ENCODE measurements at places on chromosomes 1 and 21.
A peak's percentile ranks its signal among the peaks of the same experiment; 100 is the strongest.

- DNase-seq = no peak
Measured at GRCh38 chr21:31727181-31727580, 4.7 kb downstream of the SCAF4 start.

GRCh38 chr1:172326136-172326535 lies 94.3 kb upstream of the C1orf105 start:
- no peak for DNase-seq

DNA sequence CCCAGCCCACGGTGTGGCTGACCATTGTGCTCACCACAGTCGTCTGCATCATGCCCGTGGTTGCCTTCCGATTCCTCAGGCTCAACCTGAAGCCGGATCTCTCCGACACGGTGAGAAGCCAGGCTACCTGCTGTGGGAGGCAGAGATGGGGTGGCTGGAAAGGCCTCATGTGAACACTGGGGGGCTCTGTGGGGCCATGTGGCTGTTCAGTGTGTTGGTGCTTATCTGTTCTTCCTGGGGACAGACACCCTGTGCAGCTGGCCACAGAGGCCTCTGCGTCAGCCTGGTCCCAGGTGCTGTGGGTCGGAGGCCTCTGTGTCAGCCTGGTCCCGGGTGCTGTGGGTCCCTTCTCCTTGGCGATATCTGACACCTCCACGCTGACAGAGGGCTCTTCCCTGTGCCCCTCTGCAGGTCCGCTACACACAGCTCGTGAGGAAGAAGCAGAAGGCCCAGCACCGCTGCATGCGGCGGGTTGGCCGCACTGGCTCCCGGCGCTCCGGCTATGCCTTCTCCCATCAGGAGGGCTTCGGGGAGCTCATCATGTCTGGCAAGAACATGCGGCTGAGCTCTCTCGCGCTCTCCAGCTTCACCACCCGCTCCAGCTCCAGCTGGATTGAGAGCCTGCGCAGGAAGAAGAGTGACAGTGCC lies 23.2 kb downstream of the ATP8B2 start:
- DNase-seq = no peak

DNA sequence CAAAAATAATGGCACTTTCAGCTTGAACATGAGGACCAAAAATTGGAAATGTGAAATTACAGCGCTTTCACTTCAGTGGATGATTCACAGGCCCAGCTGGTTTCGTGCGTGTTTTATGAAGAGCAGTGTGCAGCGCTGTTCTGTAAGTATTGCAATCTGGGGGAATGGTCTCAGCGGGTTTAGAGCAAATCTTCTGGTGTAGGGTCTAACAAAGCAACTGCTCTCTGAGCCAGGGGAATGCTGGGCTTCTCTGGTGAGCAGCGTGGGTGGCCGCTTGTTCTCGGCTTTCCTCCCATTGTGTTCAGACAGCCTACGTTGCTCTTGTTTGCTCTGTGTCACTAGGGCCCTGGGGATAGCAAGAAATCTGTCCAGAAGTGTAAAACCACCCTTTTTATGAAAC lies 42.4 kb upstream of the GADD45A start:
- DNase-seq = no peak

DNA sequence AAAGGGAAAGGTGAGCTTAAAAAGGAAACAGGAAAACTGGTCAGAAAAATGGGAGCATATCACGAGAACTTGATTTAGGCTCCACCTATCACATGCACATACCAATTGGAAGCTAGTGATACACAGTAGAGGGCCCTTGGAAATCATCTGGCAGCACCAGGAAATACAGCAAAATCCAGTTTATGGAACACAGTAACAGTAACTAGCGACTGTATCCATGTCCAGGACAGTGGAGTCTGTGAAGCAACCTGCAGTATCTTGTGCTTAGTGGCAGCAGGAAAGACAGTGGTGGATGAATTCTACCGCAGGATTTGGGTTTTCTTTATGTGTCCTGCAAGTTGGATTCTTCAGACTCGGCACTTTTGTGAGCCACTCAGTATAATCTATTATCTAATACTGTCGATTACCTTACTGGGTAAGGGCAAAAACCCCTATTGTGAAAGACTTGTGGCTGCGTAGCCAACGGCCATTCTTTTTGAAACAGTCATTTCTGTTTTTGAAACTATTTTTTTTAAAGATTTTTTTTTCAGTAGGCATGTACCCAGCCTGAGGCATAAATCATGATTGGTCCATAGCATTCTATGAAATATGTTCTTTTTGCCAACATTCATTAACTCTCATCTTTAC lies 1.6 kb upstream of the KDM4A start:
- peak; percentile 16 for DNase-seq

- no peak for DNase-seq
Measured at GRCh38 chr1:10473145-10473765, 926 bp upstream of the DFFA start.

- no peak for DNase-seq
Measured at GRCh38 chr1:9721606-9722377, 70.3 kb downstream of the PIK3CD start.

DNA sequence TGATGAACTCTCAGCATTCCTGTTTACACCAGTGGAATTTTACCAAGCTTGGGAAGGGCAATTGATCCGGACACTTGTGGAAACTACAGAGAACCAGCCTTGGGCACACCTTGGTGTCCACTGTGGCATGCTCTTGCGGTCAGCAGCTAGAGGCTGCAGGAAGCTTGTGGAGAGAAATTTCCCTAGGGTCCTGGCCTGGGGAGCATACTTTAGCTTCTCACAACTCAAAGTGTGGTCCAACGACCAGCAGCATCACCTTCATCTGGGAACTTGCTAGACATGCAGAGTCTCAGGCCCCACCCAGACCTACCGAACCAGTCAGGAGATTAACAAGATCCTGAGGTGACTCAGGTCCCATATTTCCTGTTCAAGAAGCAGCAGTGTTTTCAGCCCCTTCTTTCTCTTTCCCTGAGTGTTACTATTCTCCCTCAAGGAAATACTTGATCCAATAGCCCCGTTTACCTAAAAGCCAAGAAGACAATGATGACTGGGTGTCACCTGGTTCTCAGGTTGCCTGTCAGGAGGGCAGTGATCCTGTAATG lies 55.7 kb upstream of the KCNE2 start:
- no peak for DNase-seq

- DNase-seq = no peak
Measured at GRCh38 chr1:165869343-165869742, 41.9 kb downstream of the UCK2 start.

DNA sequence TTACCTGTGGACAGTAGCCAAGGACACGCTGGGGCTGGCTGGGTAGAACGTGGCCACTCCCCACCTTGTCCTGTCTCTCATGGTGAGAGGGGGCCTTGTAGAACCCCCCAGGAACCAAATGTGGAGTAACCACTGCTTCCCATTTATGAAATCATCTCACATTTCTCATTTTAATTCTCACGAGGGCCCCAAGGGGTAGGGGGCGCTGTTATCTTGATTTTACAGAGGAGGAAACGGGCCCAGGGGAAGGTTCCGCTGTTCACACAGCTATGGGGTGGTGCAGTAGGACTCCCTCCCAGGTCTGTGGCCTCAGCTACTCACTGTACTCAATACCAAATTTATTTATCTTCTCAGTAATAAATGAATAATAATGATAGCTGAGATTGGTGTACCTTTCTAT lies 5.5 kb downstream of the SMPDL3B start:
- DNase-seq = no peak

GRCh38 chr1:202251424-202252256 lies 58.0 kb downstream of the LGR6 start:
- DNase-seq = no peak

DNA sequence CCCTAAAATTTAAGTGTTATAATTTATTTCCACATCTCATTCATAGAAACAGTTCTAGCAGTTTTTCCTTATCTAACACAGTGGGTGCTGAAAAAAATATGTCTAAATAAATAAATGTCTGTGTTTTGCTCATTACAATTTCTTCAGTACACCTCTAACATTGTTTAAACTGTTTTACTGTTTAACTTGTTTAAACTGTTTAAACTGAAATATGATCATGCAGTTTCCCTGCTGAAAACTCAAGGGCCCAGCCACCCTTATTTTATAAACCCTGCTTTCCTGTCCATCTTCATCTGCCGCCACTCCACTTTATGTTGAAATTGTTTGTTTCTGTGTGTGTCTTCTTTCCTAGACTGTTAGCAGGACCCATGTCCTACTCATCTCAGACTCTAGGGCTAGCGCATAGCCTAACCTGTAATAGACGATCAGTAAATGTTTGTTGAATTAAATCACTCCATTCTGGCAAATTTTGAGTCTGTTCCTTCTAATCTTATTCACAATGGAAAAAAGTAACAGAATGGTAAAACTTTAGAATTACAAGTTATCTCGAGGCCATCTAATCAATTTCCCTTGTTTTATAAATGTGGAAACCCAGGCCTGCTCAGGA lies 9.4 kb upstream of the PIK3C2B start:
- DNase-seq = no peak

GRCh38 chr1:226444901-226445300 lies 37.0 kb upstream of the PARP1 start:
- DNase-seq = no peak

GRCh38 chr1:200338451-200338850 lies 71.4 kb downstream of the ZNF281 start:
- no peak for DNase-seq

GRCh38 chr1:60589046-60589748 lies 493.2 kb upstream of the NFIA start:
- DNase-seq = peak; percentile 71

DNA sequence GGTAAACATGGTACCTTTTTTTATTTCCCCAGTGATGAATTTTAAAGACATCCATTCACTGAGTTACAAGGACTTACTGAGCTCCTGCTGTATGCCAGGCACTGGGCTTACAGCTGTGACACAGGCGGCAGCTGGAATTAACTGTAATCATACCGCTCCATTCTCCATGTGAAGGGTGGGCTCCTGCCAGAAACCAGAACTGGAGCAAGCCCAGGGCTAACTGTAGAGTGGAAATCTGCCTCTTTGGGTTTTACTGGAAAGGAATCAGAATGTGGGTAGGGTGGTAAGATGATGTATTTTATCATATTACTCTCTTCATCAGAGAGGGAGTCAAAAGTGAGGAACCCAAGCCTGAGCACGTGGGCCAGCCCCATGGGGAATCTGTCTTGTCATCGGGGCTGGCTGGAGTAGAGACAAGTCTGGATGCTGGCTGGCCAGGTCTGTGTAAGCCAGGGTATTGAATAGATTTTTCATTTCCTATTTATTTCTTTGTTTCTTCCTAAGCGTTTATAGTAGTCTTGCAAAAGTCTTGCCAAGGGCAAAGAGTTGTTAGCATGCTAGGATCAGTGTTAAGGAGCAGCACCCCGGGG lies 21.5 kb downstream of the FGGY start:
- DNase-seq = no peak

DNA sequence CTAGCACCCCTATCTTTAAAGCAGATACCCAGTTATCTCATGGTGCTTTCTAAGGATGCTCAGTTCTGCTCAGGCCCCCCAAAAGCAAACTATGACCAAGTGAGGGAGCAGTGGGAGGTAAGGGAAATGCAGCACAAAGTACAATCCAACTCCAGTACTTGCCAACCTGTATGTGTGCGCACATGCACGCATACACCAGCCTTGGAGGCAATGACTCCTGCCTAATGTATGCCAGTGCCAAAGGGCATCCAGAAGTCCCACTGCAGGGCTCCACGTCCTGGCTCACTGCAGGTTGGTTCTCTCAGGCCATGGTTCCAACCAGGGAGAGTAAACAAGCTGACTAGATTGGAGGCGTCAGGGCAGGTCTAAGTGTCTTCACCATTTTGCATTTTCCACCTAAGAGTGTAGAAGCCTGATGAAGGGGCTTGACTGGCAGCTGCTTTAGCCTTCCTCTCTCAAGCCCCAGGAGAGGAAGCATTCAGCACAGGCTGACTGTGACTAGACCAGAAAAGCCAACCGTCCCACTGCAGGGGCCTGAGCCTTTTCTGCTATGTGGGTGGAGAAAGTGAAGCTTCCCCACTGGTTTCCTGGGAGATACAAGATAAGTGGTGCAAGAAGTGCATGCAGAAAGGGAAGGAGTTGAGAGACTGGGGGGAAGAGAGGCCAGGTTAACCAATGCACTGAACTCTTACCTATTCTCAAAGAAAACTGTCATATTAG lies 7.7 kb downstream of the AMIGO1 start:
- no peak for DNase-seq

DNA sequence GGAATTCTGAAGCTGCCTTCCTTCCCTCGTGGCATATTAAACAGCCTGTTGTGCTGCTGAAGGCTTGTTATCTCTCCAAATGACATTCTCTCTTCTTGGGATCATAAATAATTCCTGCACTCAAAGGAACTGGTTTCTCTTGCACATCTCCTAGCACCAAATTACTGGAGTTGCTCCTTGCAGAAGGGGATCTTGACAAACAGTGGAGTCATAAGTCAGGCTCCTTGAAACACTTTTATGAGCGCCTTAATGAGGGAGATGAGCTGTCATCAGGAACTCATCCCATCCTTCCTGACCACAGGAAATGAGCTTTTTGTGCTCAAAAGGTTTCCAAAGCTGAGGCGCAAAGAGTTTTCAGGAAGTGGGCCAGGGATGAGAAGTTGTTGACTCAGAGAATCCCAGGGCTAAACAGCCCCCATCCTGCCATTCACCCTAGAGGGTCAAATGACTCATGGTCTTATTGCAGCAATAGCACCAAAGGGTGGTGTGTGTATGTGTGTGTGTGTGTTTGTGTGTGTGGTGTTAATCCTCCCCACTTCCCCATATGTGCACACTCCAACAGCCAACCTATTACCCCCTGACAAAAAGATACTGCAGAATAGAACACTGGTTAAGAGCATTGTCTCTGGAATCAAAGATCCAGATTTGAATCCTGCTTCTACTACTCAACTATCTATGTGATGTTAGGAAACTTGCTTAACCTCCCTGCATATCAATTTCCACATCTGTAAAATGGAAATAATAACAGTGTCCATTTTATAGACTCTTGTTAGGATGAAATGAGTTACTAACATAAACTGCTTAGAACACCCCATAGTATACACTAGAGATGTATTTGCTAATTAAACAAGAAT lies 2.8 kb upstream of the PHC2 start:
- peak; percentile 98 for DNase-seq

DNA sequence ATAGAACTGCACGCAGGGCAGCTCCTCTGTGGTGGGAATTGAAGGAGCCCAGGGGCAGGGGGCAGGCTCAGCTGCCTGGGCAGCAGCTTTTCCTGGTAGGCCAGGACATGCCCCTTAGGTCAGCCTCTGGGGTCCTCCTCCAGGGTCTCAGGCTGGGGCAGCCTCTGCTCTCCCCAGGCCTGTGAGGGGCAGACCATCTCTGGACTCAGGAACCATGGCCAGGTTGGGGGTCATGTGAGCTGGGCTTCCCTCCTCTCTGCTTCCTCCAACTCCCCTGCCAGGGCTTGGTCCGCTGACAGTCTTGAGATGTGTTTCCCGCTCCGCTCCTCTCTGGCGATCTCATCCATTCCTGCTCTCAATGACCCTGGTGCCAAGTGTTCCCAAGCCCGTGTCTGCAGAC lies 5.7 kb downstream of the C1orf210 start:
- DNase-seq = no peak

DNA sequence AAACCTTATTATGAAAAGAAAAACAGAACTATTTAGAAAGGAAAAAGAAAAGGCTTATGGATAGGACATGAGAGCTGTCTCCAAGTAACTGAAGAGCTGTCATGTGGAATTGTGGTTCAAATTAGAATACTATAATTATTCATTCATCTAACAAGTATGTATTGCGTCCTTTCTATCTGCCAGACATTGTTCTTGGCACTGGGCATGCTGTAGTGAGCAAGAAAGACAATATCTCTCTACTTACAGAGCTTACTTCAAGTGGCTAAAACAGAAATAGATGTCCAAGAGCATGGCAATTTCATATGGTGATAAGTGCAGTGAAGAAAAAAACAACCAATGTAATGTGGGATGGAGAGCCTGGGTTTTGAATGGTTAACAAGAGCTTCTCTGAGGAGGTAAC lies 413.0 kb downstream of the DPYD start:
- no peak for DNase-seq

- no peak for DNase-seq
Measured at GRCh38 chr1:114368560-114369255, 142.3 kb downstream of the TRIM33 start.

- no peak for DNase-seq
Measured at GRCh38 chr1:88685259-88685620, 1.2 kb downstream of the PKN2 start.

All from NCI-H226 (cell line).